ENCODE measurements at places on chromosomes 2 and 18.

DNA sequence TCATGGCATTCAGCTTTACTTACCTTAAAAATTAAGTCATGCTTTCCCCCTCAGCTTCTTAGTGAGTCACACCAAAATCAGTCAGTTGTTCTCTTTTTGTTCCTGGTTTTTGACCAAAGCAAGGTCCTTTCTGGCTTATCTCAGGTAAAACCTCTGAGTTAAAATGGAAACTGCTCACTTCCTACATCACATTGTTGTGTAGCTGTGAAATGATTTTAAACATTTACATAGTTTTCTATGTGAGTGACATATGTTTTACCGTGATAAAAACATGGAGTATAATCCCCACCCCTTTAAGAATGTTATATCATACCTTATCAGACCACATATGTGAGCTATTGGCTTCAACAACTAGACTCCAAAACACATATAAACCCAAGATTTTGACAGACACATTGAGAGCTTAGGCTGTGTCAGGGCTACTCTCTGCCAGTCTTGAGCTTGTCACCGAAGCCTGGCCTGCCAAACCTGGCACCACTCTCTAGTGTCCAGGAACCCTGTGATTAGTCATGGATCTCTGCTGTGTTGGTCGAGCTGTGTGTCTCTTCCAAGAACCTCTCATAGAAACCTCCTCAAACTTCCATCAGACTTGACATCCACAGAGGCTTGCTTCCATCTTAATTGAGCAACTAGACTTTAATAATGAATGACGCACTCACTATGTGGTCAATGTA lies 294.5 kb upstream of the FBXO11 start:
- DNase-seq: no peak

GRCh38 chr2:98463551-98463971 lies 18.9 kb downstream of the INPP4A start:
- DNase-seq: no peak

DNA sequence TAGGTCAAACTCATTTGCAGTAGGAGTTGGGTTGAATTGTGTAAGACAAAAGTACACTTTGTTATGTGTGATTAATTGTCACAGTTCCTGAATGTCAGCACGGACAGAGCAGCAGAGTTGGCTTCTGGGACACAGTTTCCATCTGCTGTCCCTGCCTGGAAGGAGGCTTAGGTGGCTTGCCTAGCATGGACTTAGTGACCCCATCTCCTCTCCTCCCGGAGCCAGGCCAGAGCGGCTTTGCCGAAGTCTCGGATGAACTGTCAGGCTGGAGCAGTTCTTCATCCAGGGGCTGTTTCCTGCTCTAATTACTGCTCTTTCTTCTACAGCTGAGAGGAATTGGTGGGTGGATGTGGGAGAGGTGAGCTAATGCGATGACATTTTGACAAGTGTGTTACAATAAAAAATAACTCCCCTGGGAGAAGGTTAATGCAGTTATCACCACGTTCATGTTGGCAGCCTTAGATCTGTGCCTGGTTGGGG lies 102.0 kb downstream of the SH3RF3 start:
- no peak for DNase-seq

- DNase-seq: no peak
Measured at GRCh38 chr2:60368456-60368855, 185.0 kb downstream of the BCL11A start.

Data from activated T-helper 1 cell treated with anti-CD3 and anti-CD28 coated beads, Interleukin-2, amount 50 U/mL, for 16 hours (primary cell).